ENCODE measurements at places on chromosomes 13 and 19.

DNA sequence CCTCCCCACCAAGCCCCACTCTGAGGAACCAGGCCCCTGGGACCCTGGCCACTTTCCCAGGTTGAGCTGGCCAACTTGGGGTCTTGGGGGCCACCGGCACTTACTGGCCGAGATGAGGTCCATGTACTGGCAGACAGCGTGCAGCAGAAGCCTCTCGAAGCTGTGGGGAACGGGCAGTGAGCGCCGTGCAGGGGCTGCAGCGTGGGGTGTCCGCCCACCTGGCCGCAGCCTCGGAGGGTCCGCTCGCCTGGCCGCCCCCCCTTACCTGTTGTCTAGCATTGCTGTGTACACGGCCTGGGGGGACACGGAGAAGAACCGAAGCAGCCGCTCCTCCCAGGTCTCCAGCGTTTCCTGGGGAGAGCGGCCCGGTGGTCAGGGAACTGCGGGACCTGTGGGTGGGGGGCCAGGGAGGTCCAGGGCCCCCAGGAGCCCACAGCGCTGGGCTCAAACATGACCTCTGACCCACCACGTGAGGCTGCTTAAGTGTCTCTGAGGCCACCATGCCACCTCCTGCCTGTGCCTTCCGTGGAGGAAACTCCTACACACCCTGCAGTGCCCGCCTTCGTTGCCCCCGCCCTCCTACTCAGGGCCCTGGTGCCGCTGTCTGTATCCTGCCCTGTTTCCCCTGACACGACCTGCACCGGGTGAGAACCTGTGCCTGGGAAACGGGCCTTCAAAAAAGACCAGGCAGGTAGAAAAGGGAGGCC lies 6.2 kb downstream of the RNU6-9 start:
- no peak for DNase-seq

GRCh38 chr13:34161931-34162543 lies 344.1 kb downstream of the RFC3 start:
- DNase-seq = no peak

GRCh38 chr19:6540918-6541689 lies 10.3 kb downstream of the TNFSF9 start:
- no peak for DNase-seq

DNA sequence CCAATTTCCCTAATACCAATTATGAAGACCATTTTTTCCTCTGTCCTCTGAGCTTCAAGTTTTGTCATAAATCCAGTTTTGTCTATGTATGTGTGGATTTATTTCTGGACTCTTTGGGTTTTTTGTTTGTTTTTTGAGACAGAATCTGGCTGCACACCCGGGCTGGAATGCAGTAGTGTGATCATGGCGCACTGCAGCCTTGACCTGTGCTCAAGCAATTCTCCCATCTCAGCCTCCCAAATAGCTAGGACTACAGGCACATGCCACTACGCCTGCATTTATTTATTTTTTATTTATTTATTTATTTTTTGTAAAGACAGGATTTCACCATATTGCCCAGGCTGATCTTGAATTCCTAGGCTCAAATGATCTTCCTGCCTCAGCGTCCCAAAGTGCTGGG lies 45.3 kb upstream of the GTF3A start:
- no peak for DNase-seq

- no peak for DNase-seq
Observed at GRCh38 chr13:31121379-31122140, 40.1 kb downstream of the HSPH1 start.
